ENCODE measurements at places on chromosomes 2 and 18.

- no peak for DNase-seq
These were observed 230.4 kb downstream of the MEIS1 start for GRCh38 chr2:66665124-66665984.

DNA sequence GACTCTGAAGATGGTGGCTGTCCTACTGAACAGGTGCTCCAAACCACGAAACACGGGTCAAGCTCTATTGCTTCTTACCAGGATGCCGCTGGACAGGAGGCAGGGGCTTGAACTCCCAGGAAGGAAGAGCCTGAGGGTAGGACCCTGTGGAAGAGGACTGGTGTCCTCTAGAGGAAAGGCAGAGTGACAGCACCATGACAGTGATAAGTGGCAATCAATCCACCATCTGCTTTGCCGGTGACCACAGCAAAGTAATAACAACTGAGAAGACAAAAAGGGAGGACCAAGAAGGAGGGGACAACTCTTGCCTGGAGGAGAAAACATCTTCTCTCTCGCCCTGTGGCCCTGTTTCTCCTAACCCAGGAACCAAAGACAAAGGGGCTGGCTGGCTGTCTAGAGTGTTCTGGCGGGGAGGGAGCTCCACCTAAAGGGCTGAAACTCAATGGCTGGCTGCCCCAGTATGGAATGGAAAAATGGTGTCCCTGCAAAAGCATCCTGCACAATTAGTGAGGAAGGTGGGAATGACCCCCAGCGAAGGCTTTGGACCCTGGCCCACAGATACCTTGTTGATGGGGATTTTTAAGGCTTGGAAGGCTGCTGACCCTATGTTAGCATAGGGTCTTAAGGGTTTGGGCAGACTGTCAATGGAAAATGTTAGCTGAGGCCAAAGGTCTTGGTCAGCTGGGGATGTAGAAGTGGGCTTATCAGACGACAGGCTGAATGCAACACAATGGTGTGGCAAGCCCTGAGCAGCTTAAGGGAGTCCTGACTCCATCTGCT lies 35.4 kb downstream of the PROC start:
- no peak for DNase-seq

GRCh38 chr2:171574149-171574795 lies 52.0 kb downstream of the CYBRD1 start:
- peak; percentile 91 for DNase-seq

GRCh38 chr2:112321375-112322320 lies 46.3 kb downstream of the ZC3H6 start:
- no peak for DNase-seq

GRCh38 chr2:207467716-207468347 lies 61.9 kb upstream of the CREB1 start:
- no peak for DNase-seq

DNA sequence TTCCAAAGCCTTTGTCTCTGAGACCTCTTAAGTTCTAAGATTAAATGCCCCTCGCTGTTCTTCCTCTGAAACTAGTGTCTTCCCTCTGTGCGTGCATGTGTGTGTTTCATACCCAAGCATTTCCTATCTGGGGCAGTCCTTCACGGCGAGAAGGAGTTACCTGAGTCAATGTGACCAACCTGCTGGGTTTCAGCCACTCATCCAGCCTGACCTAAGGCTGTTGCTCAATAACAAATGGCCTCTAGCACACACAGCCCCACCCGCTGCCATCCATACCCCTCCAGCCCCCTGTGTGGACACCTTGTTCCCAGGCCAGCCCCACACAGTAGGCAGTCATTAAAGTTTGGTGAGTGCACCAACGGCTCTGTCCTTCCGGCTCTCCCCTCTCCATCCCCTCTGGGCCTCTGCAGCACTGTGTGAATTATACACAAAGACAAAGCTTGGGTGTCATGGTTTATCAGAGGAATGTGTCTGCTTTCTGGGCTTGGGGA lies 53.8 kb upstream of the FOSL2 start:
- no peak for DNase-seq

DNA sequence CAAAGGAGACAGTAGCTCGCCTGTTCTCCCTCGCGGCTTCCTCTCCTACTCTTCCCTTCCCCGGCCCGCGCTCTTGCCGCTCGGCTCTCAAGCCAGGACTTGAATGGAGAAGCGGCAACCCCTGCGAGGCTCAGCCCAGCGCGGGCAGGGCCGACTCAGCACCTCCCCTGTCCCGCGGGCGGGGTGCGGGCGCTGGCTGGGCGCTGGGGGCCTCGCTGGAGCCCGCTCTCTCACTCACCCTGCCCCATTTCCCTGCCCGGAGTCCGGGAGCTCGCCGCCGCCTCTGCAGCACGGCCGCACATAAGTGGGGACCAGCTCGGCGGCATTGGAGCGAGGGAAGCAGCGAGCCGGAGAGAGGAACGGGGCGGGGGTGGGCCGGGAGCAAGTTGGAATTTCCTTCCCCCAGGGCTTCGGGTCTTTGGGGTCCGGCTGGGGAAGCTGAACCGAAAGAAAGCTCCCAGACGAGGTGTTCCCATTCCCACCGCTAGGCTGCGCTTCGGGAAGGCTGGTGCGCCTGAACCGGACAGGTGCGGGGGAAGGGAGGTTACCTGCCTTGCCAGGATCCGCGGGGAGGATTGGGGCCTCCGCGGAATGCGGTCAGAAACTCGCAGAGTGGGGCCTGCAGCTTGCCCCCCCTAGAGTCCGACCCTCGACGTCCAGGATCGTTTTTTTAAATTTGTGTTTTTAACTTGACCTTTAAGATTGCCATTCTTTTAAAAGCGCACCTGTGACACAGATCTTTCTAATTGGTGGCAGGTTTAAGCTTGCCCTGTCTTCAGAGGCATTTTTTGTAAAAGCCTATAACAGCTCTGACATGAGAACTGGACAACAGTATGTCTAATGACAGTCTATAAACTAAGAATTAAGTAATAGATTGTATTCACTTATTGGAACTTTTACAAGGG lies at the start of gene COBLL1:
Gene COBLL1, minus strand, starts transcription at position 105 of the 905 bp plus-strand sequence. CDS start 627 bp downstream, outside the sequence.
- peak; percentile 57 for DNase-seq

DNA sequence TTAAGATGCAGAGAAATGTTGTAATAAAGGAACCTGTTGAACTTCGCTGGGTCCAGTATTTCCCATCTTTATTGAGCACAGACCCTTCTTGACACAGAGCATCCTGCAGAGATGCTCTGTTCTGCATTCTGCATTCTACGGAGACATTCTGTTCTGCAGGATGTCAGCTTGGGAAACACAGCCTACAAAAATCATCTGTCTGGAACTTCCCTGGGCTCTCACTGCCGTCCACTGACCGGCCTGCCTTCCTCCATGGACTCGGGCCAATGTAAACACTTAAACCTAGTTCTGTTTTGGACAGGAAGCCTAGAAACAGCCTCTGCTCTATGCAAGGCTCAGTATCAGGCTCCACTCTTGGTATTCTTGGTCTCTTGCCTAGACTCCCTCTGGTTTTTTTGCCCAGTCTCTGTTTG lies 90.0 kb upstream of the PPP1CB start:
- no peak for DNase-seq

GRCh38 chr2:33144243-33144642 lies 197.5 kb downstream of the LTBP1 start:
- DNase-seq, result no peak

DNA sequence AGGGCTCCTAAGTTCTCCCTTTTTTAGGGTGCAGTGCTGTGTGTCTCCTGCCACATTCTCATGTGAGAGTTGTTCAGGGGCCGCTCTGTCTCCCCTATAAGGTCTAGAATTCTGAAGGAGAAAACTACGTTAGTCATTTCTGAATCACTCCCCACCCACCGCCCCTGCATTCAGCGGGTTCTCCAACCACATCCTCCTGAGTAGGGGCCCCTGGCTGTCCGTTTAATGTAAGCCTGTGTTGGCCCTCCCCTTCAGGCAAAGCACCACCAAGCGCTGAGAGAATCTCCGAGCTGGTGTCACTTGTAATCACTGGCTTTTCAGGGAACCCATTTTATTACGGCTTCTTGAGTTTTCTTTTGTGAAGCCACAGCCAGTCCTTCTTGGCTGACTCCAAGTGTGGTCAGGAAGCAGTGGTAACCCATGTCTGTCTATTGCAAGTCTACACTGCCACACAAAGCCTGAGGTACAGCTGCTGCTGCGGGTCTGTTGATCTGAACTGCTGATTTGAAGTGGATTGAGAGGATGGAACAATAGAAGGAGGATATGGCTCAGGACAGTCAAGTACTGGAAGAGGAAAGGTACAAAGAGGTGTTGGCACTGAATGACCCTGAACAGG lies 16.9 kb downstream of the LCT start:
- DNase-seq, result peak; percentile 91

GRCh38 chr2:180716186-180717180 lies 263.9 kb upstream of the UBE2E3 start:
- DNase-seq, result no peak

- no peak for DNase-seq
These were observed 204.8 kb downstream of the SETBP1 start for GRCh38 chr18:44885507-44885906.

- DNase-seq, result no peak
These were observed 235.0 kb downstream of the MBD5 start for GRCh38 chr2:148255929-148256328.

- no peak for DNase-seq
These were observed 193.7 kb downstream of the RND3 start for GRCh38 chr2:150293771-150294170.

Measured in stimulated activated CD8-positive, alpha-beta memory T cell treated with anti-CD3 and anti-CD28 coated beads, Interleukin-4, amount 100 ng/mL, for 48 hours (primary cell).